NCI-H2081 treated with DMSO at 0.1 percent for 48 hours (cell line): ENCODE measurements at places on chromosomes 3 and 15.

DNA sequence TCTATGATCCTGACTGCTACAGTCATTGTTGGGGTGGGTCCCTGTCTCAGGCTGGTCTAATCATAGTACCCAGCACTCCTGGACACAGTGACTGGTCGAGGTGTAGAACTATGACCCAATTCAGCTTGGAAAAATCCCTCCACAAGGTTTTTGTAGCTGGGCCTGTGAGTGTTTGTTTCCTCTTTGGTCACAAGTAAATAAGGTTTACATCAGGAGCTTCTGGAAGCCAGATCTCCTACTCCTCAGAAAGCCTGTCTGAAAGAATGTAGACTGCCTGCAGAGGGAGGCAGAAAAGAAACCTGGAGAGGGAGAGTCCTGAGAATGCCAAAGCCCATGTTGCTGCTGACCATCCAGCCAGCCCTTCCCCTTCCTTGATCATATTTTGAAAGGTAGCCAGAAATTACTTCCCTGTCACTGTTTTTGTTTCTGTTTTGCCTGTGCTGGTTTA lies 123.2 kb downstream of the RAP2B start:
- no peak for DNase-seq

DNA sequence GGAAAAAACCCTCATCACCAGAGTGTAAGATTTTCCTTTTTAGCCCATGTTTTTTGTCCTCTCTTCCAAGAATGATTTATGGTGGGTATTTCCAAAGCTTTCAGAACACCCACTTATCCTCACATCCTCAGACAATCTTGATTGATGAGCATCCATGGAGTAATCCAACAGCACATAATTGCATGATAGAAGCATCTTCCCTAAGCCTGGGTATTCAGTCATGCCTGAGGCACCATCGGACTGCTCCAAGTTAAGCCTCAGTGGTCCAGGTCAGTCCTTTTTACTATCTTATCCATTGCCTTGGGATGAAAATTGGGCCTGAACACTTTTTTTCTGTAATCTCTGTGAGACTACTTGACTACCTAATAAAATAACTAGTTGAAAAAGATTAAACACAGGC lies 676.0 kb upstream of the SEMA6D start:
- no peak for DNase-seq

DNA sequence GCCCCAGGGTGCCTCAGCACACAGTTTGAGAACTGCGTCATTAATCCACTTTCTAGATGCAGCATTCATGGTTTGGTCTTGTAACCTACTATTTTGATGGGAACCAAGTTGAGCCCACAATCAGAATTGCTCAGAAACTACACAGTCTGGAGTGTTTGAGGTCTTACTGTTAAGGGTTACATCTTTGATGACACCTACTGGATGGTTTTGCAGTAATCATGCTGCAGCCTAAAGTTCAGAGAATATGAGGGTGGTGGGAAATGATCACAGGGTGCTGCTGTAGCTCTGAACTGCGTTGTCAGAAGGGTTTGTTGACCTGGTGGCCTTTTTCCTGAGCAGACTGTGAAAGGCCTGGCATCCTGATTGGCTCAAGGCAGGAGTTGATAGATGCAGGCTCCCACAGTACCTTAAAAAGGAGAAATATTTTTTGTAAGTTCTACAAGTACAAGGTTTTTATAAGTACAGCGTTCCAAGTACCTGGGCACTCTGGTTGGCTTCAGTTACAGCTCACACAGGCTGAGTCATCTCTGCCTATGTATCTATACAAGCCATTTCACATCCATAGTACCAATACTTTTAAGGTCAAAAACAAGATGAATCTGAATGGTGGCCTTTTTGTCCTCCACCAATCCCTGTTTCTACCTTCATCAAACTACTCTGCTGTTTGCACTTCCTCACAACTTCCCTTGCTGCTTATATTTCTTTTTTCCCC lies 60.5 kb upstream of the ACKR4 start:
- DNase-seq = no peak

DNA sequence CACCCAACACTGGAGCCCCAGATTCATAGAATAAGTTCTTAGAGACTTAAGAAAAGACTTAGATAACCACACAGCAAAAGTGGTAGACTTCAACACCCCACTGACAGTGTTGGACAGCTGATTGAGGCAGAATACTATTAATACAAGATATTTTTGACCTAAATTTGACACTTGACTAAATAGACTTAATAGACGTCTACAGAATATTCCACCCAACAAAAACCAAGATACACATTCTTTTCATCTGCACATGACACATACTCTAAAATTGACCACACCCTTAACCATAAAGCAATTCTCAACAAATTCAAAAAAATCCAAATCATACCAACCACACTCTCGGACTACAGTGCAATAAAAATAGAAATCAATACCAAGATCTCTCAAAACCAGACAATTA lies 179.8 kb upstream of the TPM1 start:
- no peak for DNase-seq

- no peak for DNase-seq
These were observed 250.9 kb upstream of the TPM1 start for GRCh38 chr15:62791694-62792093.

DNA sequence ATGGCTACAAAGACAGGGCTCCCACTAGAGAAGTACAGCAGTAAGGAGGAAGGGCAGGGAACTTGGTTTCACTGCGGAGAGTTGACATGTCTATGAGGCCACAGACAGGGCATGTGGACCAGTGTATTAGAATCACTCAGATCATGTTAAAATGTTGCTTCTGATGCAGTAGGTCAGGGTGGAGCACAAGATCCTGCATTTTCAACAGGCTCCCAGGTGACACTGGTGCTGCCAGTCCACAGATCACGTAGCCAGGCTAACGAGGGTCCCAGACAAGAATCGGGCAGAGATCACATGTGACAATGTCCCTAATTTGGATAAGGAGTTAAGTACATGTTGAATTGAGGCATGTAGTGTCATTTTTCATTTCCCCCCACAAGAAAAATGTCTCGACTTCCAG lies 73.6 kb downstream of the SPSB4 start:
- DNase-seq = no peak

DNA sequence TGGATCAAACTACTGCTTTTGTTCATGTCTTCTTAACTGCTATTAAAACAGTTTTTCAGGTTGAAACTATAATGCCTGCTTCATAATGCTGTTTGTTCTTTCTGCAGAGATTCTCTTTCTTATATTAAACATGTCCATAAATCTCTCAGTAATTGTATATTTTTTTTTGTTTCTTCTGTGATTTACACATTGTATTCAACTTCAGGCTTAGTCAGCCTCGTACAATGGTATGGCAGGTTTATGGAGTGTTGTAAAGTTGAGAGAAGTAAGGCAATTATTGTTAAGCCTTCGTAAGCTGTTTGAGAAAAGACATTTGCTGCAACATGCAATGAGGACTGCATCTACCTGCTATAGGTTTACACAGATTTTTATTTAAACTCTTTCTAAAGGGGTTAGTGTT lies 977.1 kb downstream of the DIPK2A start:
- no peak for DNase-seq

DNA sequence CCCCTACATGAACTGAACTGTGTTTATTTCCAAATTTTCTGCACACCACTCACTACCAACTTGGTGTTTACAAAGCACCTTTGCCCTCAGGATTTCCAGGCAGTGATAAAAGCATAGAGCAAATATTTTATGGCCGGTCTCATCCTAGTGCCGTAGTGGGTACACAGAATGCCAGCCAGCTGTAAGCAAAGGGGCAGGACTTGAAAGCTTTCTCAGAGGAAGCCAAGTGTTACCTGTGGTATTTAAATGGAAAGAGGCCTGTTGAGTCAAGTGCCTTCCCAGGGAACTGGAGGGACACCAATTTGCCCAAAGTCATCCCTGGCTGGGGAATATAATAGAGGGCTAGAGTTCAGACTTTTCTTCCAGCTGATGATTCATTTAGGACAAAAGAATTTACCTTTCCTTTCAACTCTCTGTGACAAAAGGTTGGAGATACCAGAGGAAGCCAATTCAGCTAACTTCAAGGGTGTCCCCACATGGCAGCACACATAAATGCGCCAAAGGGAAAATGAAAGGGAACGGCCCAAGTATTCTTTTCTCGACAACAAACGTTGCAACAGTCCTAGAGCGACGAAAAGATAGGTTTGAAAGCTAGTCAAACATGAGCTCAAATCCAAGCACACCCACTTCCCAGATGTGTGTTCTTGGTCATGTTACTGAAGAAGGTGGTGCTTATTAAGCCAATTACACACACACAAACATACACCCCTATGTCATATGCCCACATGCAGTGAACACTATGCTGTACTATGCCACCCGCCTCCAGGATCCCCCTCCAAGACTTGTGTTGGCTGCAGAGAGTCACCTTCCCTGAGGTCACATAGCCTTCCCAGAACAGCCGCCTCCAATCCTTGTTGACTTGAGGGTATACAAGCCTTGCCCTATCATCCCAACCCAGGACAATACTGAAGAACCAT lies 27.7 kb downstream of the MAGI1 start:
- no peak for DNase-seq

DNA sequence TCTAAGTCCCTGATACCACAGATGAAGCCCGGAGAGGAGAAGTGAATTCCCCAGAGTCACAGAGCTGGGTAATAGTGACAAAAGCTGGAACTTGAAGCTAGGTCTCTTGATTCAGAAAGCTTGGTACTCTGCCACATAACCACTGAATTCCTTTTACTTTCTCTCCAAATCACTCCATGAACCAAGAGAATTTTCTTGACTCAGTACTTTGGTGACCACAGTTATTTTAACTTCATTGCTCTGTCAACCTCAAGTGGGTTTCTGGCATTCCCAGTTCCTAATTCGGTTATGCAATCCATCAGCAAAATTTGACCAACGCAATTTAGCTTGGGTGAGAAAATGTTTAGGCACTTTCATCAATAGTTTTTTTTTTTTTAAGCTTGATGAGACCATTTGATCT lies 61.0 kb upstream of the PPARG start:
- no peak for DNase-seq

GRCh38 chr3:116553355-116553754 lies 108.1 kb upstream of the LSAMP start:
- no peak for DNase-seq

GRCh38 chr3:25556447-25556846 lies 108.3 kb downstream of the TOP2B start:
- DNase-seq = no peak

DNA sequence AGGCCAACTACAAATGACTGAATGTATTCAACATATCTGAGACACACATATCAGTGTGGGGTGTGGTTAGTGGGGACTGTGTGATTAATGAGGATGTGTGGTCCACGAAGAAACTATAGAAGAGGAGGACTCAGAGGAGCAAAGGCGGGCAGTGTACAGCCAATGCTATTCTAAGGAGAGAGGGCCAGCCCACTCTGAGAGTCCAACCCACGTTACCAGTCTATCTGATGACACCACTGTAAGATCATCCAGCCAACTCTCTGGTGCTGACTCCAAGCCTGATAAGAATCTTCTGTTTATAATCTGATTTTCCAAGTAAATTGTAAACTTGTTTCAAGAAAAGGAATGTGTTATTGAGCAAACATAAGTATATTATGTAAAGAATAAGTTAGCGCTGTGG lies 47.2 kb downstream of the MCF2L2 start:
- DNase-seq = no peak

- DNase-seq = no peak
These were observed 62.6 kb downstream of the MFSD1 start for GRCh38 chr3:158864492-158864891.

GRCh38 chr3:126274735-126275619 lies 82.2 kb downstream of the KLF15 start:
- no peak for DNase-seq

DNA sequence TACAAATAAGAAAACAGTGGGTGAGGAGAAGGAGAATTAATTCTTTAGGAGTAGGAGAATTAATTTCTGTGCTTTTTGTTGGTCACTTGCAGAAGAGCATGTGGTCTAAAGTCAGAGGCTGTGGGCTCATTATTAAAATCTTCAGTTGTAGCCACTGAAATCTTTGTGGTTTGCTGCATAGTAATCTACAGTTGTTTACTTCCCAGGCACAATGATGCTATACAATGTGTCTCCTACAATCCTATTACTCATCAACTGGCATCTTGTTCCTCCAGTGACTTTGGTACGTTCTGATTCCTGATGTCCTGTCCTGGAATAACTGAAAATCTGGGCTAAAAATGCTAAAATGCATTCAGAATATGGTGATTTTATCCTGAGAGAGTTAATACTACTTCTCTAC lies 21.0 kb downstream of the IFT122 start:
- no peak for DNase-seq

- no peak for DNase-seq
These were observed 348.4 kb upstream of the PLSCR5 start for GRCh38 chr3:146953511-146953981.

DNA sequence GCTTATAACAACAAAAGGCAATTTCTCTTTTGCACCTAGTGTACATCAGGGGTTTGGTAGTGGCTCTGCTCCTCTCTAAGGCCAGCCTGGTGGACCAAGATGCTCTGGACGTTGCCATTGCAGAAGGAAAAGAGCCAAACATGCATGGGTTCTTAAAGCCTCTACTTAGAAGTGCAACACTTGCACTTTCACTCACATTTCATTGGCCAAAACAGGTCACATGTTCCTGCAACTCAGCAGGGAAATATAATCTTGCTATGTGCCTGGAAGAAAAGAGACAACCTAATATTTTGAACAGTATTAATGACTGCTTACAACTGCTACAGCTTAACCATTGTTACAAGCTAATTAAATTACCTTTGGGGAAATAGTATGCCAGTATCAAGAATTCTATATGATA lies 182.9 kb downstream of the IL5RA start:
- no peak for DNase-seq

DNA sequence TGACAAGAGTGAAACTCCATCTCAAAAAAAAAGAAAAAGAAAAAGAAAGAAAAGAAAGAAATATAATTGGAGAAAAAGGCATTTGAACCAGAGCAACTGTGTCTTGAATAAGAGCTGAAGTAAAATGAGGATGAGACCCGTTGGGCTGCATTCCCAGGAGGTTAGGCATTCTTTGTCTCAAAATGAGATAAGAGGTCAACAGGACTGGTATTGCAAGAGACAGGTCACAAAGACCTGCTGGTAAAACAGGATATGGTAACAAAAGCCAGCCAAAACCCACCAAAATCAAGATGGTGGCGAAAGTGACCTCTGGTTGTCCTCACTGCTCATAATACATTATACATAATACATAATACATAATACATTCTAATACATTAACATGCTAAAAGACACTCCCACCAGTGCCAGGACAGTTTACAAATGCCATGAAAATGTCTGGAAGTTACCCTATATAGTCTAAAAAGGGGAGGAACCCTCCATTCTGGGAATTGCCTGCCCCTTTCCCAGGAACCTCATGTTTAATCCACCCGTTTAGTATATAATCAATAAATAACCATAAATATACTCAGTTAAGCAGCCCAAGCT lies 8.6 kb upstream of the TIPIN start:
- DNase-seq = no peak

DNA sequence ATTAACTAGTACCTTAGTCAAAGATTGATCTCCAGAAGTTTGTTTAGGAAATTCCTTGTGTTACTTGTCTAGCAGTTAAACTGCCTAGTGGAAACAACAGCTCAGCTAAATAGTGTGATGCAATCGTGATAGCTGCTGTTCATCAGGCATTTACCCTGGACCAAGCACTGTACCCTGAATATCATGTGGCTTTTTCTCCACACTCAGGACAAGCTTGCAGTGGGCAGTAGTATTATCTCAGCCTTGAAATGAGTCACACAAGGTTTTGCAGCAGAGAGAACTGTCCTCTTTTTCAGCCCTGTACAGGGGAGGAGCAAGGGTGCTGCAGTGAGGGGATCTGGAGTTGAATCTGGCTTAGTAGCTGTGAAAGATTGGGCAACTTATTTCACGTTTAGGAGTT lies 208.4 kb downstream of the TP63 start:
- no peak for DNase-seq

- no peak for DNase-seq
These were observed 16.8 kb downstream of the ATG7 start for GRCh38 chr3:11288786-11289637.
